ENCODE measurements at places on chromosomes 5 and 9. TPM values are rescaled to one million over a fixed set of nuclear protein-coding genes. Genes with fewer than 3 reads are reported as not detected.
A peak's percentile ranks its signal among the peaks of the same experiment; 100 is the strongest.

The SNCB gene
- total RNA-seq, result 4.7 TPM

The GLRA1 gene
- total RNA-seq, result not detected

The ANKS6 gene
- 55.8 TPM for total RNA-seq

The KIF27 gene
- 1.8 TPM for total RNA-seq

GRCh38 chr9:89563571-89564345, 41.1 kb upstream of the GADD45G start:
- DNase-seq, result no peak

The SLC34A1 gene
- not detected for total RNA-seq

The OMD gene
- not detected for total RNA-seq

- DNase-seq, result no peak
Measured at GRCh38 chr9:3760031-3760430, 234.2 kb upstream of the RFX3 start.

- DNase-seq, result no peak
Measured at GRCh38 chr5:131534974-131535373, 100.1 kb downstream of the RAPGEF6 start.

The SPATA31A5 gene
- total RNA-seq, result not detected

GRCh38 chr5:77972469-77973252, 196.5 kb upstream of the TBCA start:
- DNase-seq, result peak; percentile 74

DNA sequence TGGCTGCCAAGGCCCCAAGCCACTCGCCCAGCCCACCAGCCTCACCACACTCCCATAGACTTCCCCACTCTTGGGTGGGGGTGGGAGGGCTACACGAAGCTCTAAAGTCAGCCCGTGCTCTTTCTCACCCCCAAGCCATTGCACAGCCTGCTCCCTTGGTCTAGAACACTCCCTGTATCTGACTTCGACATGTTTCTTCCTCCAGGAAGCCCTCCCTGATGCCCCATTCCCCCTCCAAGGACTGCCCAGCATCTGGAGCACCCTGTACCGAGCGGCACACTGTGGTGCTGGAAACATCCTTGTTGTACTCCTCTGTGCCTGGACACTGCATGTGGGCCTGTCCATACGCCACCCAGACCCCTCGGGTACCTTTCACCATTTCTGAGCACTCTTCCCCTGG, 49.4 kb upstream of the KCNMB1 start:
- DNase-seq, result no peak

The RPS14 gene
- 3,255 TPM for total RNA-seq

DNA sequence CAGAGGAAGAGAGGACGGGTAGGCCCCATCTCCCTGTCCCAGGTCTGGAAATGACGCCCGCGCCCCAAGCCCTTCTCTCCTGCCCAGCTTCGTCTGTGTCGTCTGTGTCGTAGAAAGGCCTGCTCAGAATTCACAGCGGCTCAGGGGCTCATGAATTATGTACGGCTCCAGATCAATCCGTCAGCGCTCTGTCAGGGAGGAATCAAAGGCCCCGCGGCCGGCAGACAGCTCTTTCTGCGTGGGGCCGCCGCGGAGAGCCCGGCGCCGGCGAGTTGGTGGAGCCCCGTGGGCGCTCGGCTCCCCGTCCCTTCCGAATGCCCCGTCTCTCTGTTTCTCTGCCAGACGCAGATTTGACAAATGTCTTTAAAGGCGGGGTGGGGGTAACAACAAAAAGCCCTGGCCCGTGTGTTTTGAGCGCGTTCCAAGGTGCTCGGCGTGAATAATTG, 83.8 kb upstream of the RAPGEF1 start:
- peak; percentile 65 for DNase-seq

All from H7 (cell line).